Activated T-helper 1 cell treated with Interleukin-2 at 50 U/mL for 16 hours (primary cell): ENCODE measurements at places on chromosomes 12 and 14.

GRCh38 chr14:92540472-92541048, 27.0 kb downstream of the RIN3 start:
- no peak for DNase-seq

DNA sequence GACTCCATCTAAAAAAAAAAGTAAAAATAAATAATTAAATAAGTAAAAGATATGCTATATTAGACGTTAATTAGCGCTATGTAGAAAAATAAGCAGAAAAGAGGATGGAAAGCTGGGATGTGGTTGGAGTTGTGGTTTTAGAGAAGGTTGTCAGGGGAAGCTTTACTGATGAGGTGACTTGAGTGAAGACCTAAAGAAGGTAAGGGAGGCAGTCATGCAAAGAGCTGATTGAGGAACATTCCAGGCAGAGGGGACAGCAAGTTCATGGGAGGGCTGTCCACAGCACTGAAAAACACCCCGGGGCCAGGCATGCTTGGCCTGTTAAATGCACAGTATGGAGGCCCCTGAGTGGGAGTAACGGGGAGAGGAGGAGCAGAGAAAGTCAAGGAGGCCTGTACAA, 15.7 kb downstream of the SMAGP start:
- no peak for DNase-seq

DNA sequence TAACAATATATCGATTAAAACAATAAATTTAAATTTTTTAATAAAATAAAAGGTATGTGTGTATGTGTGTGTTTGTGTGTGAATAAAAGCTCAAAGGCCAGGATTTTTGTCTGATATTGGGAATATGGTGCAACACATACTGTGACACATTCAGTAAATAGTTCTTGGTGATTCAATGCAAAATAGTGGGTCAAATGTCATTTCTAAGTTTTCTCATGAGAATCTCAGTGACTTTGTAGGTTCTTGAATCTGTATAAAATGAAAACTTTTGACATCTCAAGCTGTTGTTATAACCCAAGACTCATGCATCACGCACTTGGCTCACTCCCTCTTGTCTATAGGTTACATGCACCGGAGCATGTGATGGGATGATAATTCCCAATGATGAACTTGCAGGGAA, 16.2 kb upstream of the MED6 start:
- no peak for DNase-seq

DNA sequence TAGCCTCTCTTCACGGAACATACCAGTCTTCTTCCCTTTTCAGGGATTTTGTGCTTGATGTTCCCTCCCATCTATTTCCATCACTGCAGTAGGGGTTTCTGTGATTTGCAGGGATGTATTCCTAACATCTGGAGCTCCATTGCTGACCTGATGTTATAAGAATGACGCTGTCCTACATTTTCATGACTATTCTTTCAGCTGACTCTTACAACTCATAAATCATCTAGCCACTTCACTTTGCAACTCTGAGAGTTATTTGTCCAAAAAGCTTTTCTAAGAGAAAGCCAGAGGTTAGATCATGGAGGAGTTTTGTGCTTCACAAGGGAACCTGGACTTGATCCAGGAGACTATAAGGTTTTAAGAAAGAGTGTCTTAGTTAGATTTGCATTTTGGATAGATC, 116.6 kb upstream of the FAR2 start:
- DNase-seq, result no peak

GRCh38 chr14:90758959-90759358, 57.3 kb downstream of the TTC7B start:
- DNase-seq, result no peak

DNA sequence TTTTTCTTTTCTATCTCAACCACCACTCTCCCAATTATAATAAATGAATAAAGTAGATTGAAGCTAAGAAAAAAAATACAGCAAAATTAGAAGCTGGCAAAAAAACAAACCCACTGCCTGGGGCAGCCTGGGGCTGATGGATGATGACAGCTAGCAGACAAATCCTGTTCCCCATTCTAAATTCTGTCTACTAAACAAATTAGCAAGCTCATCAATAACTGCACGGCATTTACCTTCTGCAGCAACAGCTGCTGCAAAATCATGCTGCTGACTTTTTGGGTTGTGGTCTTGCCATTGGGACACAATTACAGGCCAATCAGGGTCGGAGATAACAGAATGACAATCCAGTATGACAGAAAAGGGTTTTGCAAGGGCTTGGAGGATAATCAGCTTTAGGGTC, 443.6 kb upstream of the SOX5 start:
- DNase-seq, result no peak

GRCh38 chr14:73500360-73500759, 9.6 kb downstream of the RIOX1 start:
- DNase-seq, result no peak

- no peak for DNase-seq
Observed at GRCh38 chr14:72640911-72641485, 252.9 kb downstream of the DPF3 start.

DNA sequence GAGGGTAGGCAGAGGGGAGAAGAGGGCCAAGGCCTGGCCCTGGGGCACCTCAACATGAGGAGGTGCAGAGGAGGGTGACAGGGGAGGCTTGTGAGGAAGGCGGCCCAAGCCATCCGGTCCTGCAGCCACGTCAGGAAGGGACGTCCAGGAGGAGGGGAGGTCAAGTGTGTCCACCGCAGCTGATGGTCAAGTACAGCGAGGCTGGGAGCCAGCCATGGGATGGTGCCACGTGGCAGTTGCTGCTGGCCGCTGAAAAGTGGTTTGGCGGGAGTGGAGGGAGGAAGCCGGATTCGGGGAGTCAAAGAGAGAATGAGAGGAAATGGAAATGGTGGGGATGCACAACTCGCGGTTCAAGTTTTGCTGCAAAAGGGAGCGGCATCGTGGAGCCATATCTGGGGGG, 41.2 kb downstream of the PRIMA1 start:
- no peak for DNase-seq

GRCh38 chr12:124548854-124549378, 18.5 kb downstream of the NCOR2 start:
- DNase-seq, result no peak

DNA sequence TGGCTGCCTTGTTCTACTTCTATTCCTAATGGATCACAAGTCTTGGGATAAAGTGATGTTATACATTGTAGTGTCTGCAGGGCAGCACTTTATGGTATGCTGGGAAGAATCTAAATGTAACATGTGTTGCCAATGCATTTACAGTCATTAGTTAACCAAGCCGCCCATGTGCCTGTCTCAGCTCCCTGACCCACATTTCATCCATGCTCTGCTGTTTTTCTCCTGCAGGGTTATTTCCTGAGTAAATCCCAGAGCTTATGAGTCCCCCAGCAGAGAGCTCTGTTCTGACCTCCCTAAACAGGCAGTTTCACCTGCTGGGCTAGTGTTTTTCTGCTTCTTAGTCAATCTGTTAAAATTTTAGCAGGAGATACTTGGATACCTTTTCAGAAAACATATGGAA, 4.4 kb upstream of the TMTC2 start:
- DNase-seq, result no peak

DNA sequence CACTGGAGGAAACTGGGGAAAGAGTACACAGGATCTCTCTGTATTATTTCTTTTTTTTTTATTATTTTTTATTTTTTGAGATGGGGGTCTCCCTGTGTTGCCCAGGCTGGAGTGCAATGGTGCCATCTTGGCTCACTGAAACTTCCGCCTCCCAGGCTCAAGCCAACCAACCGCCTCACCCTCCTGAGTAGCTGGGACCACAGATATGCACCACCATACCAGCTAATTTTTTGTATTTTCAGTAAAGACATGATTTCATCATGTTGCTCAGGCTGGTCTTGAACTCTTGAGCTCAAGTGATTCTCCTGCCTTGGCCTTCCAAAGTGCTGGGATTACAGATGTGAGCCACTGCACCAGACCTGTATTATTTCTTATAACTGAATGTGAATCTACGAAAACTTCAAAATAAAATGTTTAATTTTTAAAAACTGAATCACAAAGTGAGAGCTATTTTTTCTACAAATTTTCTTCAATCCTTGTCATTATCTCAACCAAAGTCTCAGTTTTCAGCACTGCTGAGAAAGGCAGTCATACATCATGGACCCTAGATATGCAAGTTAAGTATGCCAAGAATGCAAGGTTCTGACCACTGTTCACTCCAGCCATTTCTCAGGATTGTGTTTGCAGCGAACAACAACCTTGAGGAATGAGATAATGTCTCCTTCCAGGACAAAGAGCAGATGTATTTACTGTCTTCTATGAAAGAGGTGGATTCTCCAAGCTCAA, 2.4 kb downstream of the EAPP start:
- DNase-seq, result no peak

- DNase-seq, result peak; percentile 24
Observed at GRCh38 chr14:93103392-93104080, 12.2 kb downstream of the ITPK1 start.

DNA sequence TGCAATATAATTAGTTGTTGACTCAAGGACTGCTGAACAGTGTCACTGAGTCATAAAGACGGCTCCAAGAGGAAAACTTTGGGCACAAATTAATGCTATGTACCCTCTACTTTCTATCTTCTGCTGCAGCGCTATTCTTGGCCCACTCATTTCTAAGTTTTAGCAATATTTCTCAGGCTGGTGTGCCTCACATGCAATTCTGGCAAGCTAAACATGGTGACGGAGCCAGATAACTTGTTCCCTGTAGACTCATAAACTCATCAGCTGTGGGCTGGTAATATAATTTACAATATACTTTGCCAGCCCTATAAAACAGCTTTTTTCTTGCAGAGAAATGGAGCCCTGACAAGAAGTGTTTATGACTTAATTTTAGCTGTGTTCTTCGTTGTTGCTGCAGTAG, 615.1 kb downstream of the NRXN3 start:
- no peak for DNase-seq

- no peak for DNase-seq
Observed at GRCh38 chr12:5498806-5499205, 66.9 kb downstream of the NTF3 start.
